Stimulated activated naive CD8-positive, alpha-beta T cell treated with anti-CD3 and anti-CD28 coated beads, Interleukin-15, Interleukin-2, amounts not matched to agents 100 U/mL and 50 U/mL, for 24 hours (primary cell): ENCODE measurements at places on chromosomes 5 and 9.

DNA sequence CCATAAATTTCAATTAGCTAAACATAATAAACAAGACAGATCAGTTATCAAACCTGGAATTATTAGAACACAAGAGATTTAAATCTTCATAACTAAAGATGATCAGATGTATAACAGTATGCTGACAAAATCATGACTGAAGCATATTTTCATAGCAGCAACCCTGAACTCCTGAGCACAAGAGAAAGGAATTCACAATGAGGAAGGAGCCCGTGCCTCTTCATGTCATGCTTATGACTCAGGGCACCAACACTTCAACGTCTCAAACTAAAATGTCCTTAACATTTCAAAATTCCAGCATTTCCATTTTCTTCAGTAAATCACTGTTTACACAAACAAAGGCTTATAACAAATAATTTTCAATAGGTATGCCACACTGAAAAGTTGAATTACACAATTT lies 6.7 kb downstream of the AP3B1 start:
- DNase-seq: no peak

DNA sequence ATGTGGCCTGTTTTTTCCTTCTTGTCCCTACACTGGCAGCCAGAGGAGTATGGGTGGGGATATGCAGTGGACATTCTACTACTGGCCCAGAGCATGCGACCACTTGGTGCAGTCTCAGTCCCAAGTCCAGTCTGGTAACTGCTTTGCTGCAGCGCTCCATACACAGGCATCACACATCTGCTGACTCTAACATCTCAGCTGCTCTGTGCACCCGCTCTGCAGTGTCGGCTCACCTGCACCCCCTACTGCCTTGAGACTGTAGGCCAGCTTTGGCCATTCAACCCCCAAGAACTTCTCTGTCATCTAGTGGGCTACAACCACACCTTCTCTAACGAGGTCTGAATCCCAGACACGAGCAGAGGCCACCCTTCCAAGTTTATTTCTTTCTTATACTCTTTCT lies 46.4 kb upstream of the SLCO6A1 start:
- no peak for DNase-seq

DNA sequence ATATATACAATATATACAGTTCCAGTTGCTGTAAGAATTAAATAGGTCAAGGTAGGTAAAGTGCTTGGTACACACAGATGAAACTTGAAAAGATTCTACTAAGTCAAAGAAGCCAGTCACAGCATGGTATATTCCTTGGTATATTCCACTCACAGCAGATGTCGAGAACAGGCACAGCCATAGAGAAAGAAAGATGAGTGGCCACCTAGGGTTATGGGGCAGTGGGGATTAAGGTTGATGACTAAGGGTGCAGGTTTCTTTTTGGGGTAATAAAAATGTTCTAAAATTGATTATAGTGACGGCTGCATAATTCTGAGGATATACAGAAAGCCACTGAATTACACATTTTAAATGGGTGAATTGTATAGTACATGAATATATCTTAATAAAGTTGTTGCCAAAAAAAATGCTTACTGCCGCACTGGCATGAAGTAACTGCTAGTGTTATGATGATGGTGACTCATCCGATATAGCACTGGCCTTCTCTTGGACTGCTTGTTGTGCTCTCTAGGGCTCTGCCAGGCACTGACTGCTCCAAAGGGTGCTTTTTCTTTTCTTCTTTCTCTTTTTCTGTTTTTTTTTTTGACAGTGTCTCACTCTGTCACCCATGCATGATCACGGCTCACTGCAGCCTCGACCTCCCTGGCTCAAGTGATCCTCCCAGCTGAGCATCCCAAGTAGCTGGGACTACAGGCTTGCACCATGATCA lies 23.5 kb downstream of the TBC1D2 start:
- no peak for DNase-seq

DNA sequence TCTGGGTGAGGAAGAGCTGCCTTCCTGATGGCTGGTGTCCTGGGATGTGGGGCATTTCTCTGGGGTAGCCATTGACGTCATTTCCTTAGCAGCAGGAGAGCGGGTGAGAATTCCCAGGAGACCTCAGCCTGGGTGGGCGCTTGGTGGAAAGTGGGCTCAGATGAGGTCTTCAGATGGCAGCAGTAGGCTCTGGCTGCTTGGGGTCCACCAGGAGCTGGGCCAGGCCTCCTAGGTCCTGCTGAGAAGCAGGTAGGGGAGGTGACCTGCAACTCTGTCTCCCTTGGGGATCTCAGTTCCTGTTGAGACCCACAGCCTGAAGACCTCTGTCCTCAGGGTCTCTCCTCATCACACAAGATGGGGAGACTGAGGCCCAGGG lies 31.5 kb downstream of the FAM163B start:
- DNase-seq: no peak

DNA sequence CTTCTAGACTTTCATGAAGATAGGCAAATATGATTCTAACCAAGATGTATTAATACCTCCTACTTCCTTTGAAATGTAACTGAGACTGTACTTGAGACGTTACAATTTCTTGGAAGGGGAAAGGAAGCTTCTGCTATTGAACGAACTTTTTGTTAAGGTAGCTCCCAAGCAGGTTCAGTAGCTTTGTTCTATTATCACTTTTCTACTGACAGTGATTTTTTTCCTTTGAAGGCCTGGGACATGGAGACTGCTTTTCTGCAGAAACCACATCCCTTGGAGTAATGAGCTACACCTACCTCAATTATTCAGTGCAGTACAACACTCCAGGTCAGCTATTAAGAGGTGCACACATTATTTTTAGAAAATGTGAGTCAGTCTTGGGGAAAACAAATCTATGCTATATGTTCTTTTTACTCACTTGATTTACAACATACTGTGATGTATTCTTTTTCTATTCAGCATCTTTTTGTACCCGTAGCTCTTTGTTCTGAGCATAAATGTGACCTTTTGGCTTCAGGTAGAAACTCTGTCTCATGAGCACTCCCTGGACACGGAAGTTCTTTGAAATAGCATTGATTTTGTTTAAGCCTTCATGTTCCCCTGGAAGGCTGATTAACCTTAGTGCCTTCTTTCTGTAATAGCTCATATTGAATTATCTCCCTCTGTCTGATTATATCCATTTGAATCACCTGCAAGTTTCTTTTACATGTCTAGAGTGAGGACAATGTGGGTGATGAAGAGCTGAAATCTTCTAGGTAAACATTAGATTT lies 56.5 kb upstream of the CDKN2B start:
- DNase-seq: no peak

- no peak for DNase-seq
Observed at GRCh38 chr5:110769000-110769681, 30.3 kb downstream of the SLC25A46 start.

GRCh38 chr9:99606296-99606695 lies 215.4 kb upstream of the NR4A3 start:
- DNase-seq: no peak

GRCh38 chr9:136327304-136327974 lies at the start of gene GPSM1:
Gene GPSM1, plus strand, starts transcription at chr9:136327539. Its CDS starts 157 bp downstream, at chr9:136327696.
- DNase-seq: peak; percentile 43

GRCh38 chr5:82605441-82605973 lies 327.4 kb upstream of the RPS23 start:
- DNase-seq: no peak
